ENCODE measurements at places on chromosomes 1 and 21. TPM values are rescaled to one million over a fixed set of nuclear protein-coding genes. Genes with fewer than 3 reads are reported as not detected.
A peak's percentile ranks its signal among the peaks of the same experiment; 100 is the strongest.

GRCh38 chr1:207077470-207078377 is 10.9 kb upstream of the C4BPB start:
- DNase-seq = peak; percentile 89

- DNase-seq = no peak
These were observed 21.8 kb upstream of the DYNLT5 start for GRCh38 chr1:66730462-66730861.

DNA sequence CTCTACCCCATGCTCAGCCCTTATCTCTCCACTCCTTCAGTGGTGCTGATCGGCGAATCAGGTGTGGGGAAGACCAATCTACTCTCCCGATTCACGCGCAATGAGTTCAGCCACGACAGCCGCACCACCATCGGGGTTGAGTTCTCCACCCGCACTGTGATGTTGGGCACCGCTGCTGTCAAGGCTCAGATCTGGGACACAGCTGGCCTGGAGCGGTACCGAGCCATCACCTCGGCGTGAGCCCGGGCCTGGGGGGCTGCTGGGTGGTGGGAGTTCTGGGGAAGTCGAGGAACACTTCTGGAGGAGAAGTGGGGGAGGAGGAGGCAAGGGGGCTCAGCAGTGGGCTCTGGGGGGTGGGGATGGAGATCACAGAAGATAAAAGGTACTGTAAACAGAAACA is 4.9 kb downstream of the RAB25 start:
- DNase-seq = no peak

DNA sequence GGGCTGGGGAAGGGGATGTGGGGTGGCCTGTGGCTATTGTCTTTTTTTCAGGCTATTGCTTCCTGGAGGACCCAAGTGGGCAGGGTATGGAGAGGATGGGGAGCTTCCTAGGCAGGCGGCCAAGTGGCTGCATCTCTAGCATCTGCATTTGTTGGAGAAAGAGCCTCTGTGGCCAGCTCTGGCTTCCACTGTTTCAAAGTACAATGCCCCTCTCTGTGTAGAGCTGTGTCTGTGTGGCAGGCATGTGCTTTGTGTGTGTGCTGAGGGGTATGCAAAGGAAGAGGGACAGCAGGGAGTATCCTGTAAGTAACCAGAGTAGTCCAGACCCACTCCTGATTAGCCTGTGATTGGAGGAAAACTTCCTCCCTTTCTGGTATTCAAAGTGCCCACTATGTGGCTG is 40.6 kb downstream of the KCNA2 start:
- DNase-seq = no peak

DNA sequence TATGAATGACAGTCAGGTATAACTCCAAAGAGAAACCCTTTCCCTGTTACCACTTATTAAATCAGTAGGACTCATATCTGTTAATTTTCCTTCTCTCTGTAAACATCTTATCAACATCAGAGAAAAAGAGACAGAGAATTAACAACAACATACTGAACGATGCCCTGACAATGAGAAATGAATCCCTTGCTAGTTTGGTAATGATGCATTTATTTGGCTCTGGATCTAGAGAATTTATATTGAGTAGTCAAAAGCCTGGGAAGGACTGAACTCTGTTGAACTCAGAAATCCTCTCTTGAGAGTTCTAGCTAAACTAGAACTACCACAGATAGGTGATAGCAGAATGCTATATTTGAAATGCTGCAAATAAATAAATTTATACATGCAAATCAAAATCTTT is 325.6 kb downstream of the DISC1 start:
- DNase-seq = no peak

DNA sequence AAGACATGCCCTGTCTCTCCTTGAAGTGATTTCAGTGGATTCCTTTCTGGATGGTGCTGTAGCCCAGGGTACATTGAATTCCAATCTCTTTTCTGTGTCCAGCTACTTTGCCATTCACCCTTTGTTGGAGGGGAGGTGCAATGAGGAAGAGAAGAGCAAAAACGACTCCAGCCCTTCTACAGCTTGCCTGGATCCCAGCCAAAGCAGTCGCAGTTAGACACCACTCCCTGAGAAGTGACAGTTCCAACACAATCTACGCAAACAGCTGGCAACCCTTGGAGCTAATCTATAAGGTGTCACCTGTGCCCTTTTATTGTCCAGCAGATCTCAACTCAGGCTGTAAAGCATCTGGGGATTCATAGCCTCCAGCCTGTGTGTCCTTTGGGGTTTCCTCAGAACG is 4.6 kb downstream of the CD244 start:
- DNase-seq = no peak

DNA sequence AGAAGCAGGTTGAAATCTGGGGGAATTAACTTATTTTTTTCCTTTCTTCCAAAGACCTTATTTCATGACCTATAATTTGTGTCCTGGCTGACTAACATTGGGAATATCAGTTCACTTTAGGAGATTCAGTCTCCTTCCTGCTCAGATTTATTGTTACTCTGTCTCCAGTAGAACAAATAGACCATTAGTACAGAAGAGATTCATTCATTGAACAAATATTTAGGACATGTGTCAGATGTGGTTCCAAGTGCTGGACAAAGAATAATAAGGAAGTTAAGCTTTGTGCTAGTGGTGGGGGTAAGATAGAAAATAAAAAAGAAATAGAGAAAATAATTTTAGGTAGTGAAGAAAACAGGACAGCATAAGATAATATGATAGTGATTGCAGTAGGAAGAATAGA is 20.3 kb downstream of the ZMYM4 start:
- no peak for DNase-seq

DNA sequence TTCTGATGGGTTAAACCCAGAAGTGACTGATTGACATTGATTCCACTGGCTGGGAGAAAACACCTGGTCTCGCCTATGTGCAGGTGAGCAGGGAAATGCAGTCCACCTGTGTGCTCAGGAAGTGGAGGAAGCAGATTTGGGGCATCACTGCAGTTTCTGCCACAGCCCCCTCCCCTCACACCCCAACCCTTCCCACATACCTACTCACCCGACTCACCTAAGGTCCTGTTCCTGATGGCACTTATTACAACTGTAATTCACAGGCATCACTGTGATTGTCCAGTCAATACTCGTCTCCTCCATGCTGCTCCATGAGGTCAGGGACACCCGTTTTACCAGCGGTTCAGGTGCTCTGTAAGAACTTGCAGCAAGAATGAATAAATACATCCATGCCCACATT is 68.5 kb downstream of the PCP4 start:
- no peak for DNase-seq

Gene NECTIN4
- polyA plus RNA-seq = not detected

Gene UMODL1
- polyA plus RNA-seq = not detected

Gene NPHS2
- polyA plus RNA-seq = not detected

Gene HOOK1
- polyA plus RNA-seq = 12.9 TPM

Gene MKNK1
- 23.7 TPM for polyA plus RNA-seq

Gene TGFBR3
- 14.6 TPM for polyA plus RNA-seq

Gene GBP4
- polyA plus RNA-seq = 1.0 TPM

Gene GJA9
- not detected for polyA plus RNA-seq
